ENCODE measurements at places on chromosomes 4 and X.
A peak's percentile ranks its signal among the peaks of the same experiment; 100 is the strongest.

GRCh38 chr4:128835498-128836222 is 26.2 kb downstream of the JADE1 start:
- DNase-seq: no peak

- peak; percentile 25 for DNase-seq
Measured at GRCh38 chrX:54564936-54565335, 34.9 kb downstream of the GNL3L start.

DNA sequence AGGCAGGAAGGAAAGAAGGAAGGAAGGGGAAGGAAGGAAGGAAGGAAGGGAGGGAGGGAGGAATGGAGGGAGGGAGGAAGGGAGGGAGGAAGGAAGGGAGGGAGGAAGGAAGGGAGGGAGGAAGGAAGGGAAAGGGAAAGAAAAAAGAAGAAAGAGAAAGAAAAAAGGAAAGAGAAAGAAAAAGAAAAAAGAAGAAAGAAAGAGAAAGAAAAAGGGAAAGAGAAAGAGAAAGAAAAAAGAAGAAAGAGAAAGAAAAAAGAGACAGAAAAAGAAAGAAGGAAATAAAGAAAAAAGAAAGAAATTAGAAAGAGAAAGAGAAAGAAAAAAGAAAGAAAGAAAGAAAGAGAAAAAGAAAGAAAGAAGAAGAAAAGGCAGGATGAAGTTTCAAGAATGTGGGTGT is 15.0 kb upstream of the NHSL2 start:
- DNase-seq: no peak

DNA sequence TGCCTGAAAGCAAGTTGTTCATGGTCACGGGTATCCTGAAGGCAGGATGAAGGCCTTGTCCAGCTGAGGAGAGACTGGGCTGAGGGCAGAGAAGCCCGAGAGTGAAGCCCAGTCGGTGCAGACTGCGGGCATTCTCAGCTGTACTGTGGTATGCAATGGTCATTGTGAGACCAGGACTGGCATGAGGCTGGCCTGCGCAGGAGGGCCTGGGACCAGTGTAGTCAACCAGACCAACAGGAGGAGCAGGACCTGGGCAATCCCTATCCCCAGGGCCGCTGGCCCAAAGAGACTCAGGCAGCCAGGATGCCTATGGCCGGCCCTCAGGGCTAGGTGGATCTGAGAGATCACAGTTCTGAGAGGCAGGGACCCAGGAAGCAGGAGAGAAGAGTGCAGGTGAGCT is 81.6 kb downstream of the NYX start:
- DNase-seq: no peak

DNA sequence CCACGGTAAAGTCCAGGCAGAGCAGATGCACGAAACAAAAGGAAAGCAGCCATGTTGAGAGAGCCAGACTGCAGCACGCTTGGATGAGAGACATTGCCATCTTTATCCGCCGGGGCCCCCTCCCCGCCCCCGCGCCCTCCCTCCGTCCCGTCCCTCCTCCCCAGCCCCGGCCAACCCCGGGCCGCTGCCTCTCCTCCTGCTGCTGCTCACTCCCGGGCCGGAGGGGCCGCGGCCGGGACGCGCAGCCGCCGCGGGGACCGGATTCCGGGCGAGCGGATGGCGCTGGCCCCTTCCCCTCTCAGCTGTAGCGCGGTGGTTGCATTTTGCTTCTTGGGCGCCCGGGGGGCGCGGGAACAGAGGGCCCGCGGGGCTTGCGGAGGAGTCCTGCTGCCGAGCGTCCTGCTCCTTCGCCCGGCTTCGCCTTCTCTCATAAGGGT is 542 bp downstream of the RNF150 start:
- DNase-seq: peak; percentile 22

DNA sequence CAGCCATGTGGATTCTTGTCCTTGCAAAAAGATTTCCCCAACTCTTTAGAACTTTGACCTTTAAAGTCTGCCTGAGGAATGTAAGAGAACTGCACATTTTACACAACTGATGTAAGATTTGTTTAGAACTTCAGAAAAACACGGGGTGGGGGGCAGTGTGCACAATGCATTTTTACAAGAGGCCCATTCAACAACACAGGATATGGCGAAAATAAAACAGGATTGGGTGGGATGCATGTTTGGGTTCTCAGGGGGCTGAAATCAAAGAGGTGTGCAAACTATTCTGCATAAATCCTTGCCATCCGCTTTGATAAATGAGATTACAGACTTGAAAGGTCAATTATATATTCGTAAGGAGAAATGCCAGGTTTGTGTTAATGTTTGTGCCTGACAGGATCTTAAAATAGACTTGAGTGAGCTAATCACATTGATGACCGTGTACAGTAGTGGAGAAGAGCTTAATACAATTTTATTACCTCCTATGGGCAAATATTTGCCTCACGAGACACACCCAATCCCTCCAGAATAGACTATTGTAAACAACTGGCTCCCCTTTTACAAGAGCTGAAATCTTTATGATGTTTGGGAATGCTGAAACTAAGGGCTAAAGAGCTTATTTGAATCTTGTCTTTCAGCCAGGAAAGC is 184.1 kb upstream of the LEF1 start:
- no peak for DNase-seq

- no peak for DNase-seq
Measured at GRCh38 chrX:14718403-14718802, 154.5 kb downstream of the FANCB start.

DNA sequence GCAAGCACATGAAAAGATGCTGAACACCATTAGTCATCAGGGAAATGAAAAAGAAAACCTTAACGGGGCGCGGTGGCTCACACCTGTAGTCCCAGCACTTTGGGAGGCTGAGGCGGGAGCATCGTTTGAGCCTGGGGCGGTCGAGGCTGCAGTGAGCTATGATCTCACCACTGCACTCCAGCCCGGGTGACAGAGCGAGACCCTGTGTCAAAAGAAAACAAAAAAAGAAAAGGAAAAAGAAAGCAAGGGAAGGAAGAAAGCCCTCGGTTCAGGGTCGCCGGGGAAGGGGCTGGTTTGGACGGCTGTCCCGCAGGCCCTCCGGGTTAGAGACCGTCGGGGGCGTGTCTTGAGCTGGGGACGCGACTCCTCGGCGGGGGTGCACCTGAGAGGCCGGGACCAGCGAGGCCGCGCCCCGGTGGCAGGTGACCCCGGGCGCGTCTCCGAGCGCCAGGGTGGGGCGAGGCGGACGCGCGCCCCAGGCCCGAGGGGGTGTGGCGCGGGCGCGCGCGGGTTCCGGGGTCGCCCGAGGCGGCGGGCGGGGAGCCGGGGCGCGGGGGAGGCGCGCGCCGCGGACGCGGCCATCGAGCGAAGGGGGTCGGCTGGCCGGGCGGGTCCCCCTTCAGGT is 478 bp upstream of the PLXNA3 start:
- no peak for DNase-seq

- peak; percentile 87 for DNase-seq
Measured at GRCh38 chr4:176320340-176320975, 692 bp downstream of the SPCS3 start.

- no peak for DNase-seq
Measured at GRCh38 chrX:125503769-125504168, 184.1 kb downstream of the TEX13C start.

DNA sequence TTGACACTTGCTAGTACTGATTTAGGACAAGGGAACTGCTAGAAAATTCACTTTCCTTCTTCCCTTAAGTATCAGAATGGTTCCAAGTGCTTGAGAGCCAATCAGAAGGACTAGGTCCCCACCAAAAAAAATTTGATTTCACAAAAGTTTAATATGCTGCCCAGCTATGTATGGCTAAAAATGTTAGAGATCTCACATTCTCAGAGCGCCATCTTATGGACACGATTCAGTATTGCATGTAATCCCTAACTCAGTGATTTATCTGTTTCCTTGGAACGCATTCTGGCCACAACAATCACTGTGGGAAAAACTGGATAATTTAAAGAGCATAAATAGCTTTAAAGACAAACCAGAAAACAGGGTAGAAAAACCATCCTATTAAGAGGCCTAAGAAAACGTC is 255.1 kb upstream of the GPC4 start:
- peak; percentile 41 for DNase-seq

- peak; percentile 35 for DNase-seq
Measured at GRCh38 chr4:113760094-113760794, 1.3 kb downstream of the CAMK2D start.

DNA sequence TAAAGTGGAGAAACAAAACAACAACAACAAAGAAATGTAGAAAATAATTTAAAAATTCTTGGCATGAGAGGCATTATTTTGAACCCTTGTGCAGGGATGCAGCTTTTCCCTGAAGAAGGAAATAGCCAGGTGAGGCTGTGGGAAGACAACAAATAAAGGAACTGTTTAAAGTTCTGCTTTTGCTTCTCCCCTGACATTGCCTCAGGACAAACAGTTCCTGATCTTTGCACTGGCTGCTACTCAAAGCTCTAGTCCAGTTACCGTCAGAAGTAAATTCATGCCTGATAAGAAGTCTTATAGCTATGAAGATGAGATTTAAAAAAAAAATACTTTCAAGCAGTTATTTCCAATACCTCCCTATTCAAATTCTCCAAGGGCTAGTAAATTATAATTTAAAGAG is 233.8 kb downstream of the IL15 start:
- no peak for DNase-seq

GRCh38 chr4:128974136-128974581 is 119.2 kb downstream of the SCLT1 start:
- no peak for DNase-seq

DNA sequence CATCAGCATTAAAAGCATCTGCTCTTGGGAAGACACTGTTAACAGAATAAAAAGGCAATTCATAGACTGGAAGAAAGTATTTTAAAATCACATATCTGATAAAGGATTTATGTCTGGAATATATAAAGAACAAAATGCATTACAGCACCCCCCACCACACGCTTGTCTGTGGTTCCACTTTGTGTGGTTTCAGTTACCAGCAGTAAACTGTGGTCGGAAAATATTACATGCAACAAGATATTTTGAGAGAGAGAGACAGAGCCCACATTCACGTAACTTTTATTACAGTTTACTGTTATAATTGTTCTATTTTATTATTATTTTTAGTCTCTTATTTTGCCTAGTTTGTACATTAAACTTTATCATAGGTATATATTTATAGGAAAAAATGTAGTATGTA is 21.2 kb upstream of the PDE6B start:
- DNase-seq: no peak

DNA sequence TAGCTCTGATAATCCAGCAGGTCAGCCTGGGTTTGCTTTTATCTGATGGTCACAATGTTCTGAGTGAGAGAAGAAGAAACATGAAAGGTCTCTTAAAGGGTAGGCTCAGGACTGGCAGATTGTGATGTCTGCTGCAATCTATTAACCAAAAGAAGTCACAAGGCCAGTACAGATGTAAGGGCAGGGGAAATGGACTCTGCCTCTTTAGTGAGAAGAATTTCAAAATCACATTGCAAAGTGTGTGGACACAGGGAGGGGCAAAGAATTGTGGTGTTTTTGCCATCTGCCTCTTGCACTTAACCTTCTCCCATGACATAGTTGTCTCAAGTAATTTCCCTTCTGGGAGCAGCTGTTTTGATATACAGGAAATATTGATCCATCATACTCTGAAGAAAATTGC is 40.9 kb downstream of the IL1RAPL1 start:
- DNase-seq: no peak

DNA sequence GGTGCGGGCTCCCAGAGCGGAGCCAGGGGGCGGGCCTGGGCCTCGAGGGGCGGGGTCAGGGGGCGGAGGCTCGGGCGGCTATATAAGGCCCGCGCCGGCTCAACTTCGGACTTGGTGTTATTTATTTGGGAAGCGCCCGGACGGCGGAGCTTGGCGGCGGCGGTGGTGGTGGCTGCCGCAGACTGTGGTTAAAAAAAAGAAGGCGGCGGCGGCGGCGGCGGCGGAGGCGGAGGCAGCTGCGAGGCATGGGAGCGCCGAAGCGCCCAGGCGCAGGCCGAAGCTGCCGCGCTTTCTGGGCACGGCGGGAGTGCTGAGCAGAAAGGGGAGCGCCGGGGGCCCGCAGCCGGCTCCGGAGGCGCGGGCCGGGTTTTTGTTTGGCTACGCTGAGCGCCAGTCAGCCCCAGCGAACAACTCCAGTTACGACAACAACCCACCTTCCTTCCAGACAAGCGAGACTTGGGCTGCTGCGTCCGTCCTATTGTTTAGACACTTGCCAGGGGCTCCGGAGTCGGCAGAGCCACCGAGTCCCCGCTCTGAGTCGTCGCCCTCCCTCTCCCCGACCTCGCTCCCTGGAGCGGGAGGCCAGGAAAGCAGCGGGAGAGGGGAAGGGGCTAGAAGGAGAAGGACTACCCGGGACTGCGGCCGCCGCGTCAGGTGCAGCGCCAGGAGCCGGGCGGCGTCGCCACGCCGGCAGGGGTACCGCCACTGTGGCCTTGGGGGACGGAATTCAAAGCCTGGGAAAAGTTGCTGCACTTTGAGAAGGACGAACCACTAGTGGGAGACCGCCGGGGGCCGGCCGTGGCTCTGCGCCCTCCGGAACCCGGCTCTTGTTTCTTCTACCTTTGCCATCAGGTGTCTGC is at the start of gene SLIT2:
Gene SLIT2, plus strand, starts transcription at position 110 of the 860 bp plus-strand sequence. CDS start 1,911 bp downstream, outside the sequence.
- DNase-seq: no peak

DNA sequence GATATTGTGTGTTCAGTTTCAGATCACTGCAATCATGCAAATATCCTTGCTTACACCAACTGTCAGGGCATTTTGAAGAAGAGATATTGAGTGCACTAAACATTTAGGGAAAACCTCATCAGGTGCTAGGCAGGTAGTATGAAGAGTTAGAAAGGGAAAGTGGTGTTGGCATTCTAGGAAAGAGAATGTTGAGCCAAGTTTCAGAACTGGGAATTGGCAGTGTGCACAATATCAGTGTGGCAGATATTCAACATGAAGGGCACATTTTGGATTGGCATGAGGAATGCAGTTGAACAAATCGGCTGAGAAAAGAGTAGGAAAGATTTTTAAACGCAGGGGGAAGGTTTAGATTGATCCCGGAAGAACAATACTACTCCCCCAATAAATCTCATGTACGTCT is 43.4 kb upstream of the SMAD1 start:
- DNase-seq: no peak

DNA sequence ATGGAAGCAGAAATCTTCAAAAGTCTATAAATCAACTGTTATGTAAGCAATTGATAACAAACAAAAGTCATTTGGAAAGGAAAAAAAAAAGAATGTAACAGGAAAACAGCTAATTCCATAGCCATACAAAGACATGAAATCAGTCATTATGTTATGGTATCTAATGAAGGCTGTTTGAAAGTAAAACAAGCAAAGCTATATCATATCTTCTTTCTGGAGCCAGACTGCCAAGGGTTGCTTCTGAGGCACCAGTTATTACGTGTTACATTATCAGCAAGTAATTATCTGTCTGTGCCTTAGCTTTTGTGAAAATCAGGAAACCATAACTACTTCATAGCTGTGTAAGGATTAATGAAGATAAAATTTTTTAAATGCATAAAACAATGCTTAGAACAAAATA is 480.2 kb downstream of the FAT4 start:
- DNase-seq: no peak

- no peak for DNase-seq
Measured at GRCh38 chr4:47444031-47444430, 19.5 kb downstream of the COMMD8 start.

DNA sequence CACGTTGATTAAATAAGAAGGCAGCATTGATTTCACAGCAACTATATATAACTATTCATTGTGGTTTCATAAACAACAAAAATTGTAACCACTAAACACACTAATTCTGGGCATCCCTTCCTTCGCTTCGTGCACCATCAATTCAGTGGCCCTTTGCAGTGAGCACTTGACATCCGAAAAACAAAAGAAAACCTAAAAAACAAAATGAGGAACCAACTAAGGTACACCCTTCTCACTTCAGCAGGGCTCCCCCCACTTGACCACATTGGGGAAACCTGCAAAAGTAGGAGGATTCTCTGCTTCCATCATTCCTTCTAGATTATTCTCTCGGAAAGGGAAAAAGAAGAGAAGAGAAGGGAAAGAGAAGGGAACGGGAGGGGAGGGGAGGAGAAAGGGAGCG is 28.3 kb downstream of the NBDY start:
- DNase-seq: no peak

All from kidney capillary endothelial cell (primary cell).